ENCODE measurements at places on chromosomes 12 and 14.
A peak's percentile ranks its signal among the peaks of the same experiment; 100 is the strongest.

GRCh38 chr12:14545144-14546124, 22.2 kb downstream of the PLBD1 start:
- DNase-seq = no peak

DNA sequence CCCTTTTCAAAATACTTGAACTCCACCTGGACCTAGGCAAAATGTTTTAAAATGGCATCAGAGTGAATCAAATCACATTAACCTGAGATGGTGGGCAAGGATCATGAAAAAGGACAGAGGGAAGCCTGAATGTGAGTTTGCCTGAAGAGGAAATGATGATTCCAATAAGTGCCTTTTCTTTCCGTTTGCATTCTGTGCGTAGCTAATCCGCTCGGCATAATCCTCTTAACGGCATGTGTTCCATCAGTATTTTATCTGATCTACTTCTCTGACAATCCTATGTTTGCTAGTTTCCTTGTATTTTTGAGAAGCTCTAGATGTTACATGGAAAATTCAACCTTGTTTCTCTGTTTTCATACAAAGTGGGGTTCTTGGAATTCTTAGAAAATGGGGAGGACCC, 354.6 kb downstream of the NRXN3 start:
- DNase-seq = no peak

DNA sequence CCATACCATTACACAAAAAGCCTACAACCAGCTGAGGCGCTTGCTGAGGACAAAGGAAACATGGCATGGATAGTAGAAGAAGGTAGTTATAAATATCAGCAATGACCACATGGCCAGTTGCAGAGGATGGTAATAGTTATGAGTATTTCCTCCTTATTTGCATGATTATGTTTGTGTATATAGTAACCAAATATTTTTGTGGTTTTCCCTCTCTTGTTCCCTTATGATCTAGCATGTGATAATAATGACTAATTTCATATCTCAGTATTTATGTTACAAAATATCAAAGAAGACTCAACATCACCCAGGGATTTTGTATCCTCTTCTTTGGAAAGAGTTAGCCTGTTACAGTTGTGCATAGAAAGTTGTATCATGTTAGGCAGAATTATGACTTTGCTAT, 13.5 kb upstream of the CATSPERB start:
- no peak for DNase-seq

DNA sequence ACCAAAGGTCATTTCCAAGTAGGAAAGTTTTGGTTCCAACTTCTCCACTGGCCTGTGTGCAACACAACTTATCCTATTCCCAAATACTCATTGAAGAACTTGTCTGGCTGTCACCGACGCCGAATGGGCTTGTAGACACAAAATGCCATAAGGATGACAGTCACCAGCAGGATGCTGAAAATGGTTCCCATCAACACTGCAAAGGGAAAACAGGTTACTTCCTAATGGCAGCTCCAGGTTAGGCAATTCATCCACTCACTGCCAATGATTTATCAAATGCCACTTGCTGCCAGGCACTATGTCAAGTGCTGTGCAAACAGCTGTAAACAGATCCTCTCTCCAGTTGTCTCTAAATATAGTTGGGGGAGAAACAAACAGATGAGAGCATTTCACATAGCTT, 6.1 kb downstream of the C12orf76 start:
- no peak for DNase-seq

GRCh38 chr12:92721130-92721529, 18.3 kb downstream of the PLEKHG7 start:
- DNase-seq = no peak

GRCh38 chr12:27824126-27824842, 44.2 kb upstream of the MANSC4 start:
- DNase-seq = peak; percentile 75

DNA sequence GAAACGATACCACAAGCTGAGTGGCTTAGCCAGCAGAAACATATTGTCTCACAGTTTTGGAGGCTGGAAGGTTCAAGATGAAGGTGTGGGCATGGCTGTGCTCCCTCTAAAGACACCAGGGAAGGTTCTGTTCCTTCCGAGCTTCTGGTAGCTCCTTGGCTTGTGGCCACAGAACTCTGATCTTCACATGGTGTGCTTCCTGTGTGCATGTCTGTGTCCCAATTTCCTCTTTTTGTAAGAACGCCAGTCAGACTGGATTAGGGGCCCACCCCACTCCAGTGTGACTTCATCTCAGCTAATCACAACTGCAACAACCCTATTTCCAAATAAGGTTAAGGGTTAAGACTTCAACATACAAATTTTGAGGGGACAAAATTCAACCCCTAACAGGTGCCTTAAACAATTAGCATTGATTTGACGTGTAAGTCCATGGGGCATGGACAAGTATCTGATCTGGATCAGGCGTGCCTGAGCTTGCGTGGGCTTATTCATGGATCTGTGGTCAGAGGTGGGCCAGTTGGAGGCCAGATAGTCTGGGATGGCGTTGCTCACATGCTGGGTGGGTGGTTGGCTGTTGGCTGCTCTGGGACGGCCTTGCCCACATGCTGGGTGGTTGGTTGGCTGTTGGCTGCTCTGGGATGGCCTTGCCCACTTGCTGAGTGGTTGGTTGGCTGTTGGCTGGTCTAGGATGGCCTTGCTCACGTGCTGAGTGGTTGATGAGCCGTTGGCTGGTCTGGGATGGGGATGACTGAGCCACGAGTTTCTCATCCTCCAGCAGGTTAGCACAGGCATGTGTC, 88.5 kb downstream of the LGMN start:
- DNase-seq = no peak

DNA sequence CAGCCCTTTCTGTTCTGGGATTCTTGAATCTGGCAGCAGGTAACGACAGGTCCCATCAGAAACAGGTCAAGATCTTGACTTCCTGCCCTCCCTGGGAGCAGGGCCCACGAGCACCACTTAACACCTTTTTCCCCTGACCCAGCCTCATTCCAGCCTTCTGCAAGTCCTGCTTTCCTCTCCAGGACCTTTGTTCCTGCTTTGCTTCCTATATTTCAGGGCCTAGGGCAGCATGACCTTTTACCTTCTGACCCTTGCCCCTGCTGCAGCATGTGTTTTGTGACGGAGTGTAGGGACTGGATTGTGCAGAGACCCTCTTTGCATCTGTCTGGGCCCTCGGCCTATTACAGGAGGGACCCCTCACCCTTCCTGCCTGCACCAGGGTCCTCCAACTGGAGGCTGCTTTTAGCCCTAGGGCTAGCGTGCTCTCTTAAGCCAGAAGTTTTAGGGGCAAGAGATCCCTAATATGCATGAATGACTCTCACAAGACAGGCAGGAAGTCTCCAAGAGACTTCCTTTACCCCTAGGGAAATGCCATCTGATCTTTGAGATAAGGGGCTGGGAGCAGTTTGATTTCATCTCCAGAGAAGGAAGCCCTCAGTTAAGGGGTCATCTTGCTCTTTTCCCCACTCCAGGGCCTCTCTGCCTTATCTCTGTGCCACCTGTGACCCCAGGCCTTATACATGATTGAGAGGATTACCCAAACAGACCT, 209.4 kb upstream of the BCL2L14 start:
- no peak for DNase-seq

GRCh38 chr14:91509878-91510170, 286 bp downstream of the PPP4R3A start:
- DNase-seq = no peak

- no peak for DNase-seq
Measured at GRCh38 chr14:35858521-35859209, 32.5 kb downstream of the BRMS1L start.

DNA sequence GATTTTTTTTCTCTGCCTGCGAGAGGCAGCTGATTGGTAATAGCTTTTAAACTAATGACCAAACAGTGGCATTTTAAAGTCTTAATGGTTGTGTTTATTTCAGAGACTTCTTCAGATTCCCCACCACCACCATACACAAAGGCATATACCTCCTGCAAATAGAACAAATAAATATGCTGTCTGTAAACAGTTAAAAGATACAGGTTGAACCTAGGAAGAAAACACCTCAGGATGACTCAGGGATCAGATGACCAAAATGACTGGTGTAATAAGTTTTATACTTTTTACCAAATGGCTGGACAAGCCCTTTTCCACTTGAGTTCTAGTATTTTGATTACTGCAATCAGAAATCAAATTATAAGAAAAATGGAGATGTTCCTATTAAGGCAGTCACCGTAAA, 364.1 kb downstream of the PAWR start:
- no peak for DNase-seq
